ENCODE measurements at places on chromosomes 3 and 15. TPM values are rescaled to one million over a fixed set of nuclear protein-coding genes. Genes with fewer than 3 reads are reported as not detected.
A peak's percentile ranks its signal among the peaks of the same experiment; 100 is the strongest.

The SPCS1 gene
- 79.2 TPM for polyA plus RNA-seq

The GPR160 gene
- 1.8 TPM for polyA plus RNA-seq

The GOLGA6B gene
- polyA plus RNA-seq: not detected

The SEMA3F gene
- 13.0 TPM for polyA plus RNA-seq

The ARGFX gene
- polyA plus RNA-seq: not detected

The PBRM1 gene
- polyA plus RNA-seq: 52.6 TPM

The AHSG gene
- polyA plus RNA-seq: 0.45 TPM

The AMT gene
- polyA plus RNA-seq: 9.2 TPM

The GABRR3 gene
- not detected for polyA plus RNA-seq

The CLDN18 gene
- 0.44 TPM for polyA plus RNA-seq

The SMAD6 gene
- 7.5 TPM for polyA plus RNA-seq

The CACNA2D3 gene
- polyA plus RNA-seq: 2.4 TPM

The TRH gene
- polyA plus RNA-seq: not detected

The SERPINI2 gene
- polyA plus RNA-seq: 0.36 TPM

The GPR176 gene
- 3.7 TPM for polyA plus RNA-seq

GRCh38 chr15:81229586-81229985, 32.9 kb downstream of the IL16 start:
- no peak for DNase-seq

DNA sequence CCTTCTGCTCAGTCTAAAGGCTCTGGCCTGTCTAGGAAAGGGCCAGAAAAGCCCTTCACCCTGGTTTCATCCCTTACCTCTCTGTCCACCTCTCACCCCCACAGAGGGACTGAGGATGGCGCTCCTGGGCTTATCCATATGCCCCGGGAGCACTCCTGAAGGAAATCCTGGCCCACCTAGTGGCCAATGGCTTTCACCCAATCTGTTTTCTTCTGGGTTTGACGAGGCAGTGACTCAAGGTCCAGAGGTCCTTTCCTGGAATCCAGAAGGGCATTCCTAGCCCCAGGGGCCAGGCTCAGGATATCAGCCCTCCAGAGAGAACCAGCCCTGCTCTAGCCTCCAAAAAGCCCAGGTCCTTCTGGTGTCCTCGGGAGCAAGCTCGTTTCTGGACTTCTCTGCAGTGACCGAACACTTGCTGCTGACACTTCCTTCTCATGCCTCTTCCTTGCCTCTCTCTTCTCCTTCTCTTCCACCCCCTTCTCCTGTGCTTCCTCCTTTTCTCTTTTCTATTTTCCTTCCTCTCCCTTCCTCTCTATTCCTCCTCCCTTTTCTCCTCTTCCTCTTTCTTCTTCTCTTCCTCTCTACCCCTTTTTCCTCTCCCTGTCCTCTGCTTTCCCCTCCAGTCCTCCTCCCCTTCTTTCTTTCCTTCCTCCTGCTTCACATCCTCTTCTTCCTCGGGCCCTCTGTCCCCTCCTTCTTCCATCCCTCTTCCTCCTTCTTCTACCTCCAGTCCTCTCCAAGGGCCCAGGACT, 59.6 kb downstream of the RHCG start:
- no peak for DNase-seq

DNA sequence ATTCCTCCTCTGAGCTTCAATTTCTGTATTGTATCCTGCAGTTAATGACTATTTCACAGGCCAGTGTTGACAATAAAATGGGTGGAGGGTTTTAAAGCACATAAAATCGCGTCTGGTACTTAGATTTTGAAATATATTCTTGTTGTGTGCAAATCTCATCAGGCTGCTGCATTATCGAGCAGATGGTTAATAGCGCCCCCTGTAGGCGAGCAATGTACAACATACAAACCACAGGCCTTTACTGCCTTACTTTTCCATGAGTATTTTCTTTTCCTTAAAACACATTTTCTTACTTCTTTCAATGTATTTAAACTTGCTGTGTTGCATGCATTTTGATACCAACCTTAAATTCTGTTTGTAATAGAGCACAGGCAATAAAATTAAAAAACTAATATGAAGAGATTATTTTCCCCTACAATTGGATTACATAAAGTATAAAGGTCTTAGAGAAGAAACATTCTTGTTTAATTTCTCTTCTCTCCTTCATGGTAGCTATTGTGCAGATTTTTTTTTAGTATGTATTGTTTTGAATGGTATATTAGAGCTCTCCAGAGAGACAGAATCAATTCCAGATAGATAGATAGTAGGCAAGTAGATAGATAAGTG, 608.4 kb downstream of the CADM2 start:
- DNase-seq: peak; percentile 45

DNA sequence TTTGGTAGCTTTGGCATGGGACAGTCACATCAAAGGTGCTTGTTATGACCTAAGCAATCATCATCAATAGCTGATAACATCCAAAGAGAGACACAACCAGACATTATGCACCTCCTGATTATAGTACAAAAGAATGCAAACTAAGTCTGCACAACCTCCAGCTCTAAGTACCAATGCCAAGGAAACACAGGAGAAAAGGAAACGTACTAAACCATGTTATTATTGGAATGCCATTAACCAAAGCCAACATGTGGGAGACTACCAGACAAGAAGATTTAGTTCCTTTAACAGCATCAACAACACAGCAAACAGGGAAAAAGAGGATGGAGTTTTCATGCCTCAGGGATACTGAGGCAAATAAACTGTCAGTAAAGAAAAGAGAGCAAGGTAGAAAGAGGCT, 61.4 kb downstream of the CD47 start:
- no peak for DNase-seq

- peak; percentile 67 for DNase-seq
Observed at GRCh38 chr15:33700695-33701303, 267.5 kb upstream of the CHRM5 start.

- DNase-seq: no peak
Observed at GRCh38 chr15:68556139-68556990, 22.4 kb upstream of the CORO2B start.

GRCh38 chr3:129503471-129504291, 24.8 kb upstream of the RHO start:
- no peak for DNase-seq

- DNase-seq: no peak
Observed at GRCh38 chr15:85587707-85588411, 206.9 kb downstream of the KLHL25 start.

- DNase-seq: no peak
Observed at GRCh38 chr3:13876451-13877100, 3.3 kb downstream of the WNT7A start.

GRCh38 chr15:66993874-66994696, 71.3 kb upstream of the SMAD3 start:
- no peak for DNase-seq

DNA sequence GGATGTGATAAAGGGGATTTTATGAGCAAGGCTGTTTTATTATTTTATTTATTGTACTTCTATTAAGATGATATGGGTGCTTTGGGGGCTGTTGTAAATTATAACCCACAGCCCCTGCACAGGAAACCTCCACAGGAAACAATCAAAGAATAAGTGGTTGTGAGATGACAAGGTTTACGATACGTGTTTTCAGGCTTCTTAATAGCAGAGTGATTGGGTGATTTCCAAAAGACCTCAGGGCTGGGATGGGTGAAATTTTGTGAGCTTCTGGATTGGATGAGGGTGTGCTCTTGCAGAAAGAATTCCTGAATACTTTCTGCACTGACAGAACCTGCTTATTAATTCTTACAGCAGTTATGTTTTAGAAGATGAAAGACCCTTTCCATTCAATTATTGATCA, 21.4 kb downstream of the CHL1 start:
- DNase-seq: no peak

GRCh38 chr3:134707908-134708597, 57.2 kb upstream of the KY start:
- DNase-seq: no peak

- DNase-seq: no peak
Observed at GRCh38 chr3:122612696-122613095, 35.2 kb downstream of the PARP15 start.

- DNase-seq: no peak
Observed at GRCh38 chr3:14555835-14556234, 15.7 kb upstream of the GRIP2 start.

GRCh38 chr3:81549388-81549787, 212.1 kb downstream of the GBE1 start:
- no peak for DNase-seq

- DNase-seq: no peak
Observed at GRCh38 chr3:123642957-123643330, 58.1 kb upstream of the HACD2 start.

- no peak for DNase-seq
Observed at GRCh38 chr3:139234491-139234890, 109.3 kb upstream of the MRPS22 start.

GRCh38 chr15:50182219-50183013, 420 bp downstream of the SLC27A2 start:
- DNase-seq: peak; percentile 11

DNA sequence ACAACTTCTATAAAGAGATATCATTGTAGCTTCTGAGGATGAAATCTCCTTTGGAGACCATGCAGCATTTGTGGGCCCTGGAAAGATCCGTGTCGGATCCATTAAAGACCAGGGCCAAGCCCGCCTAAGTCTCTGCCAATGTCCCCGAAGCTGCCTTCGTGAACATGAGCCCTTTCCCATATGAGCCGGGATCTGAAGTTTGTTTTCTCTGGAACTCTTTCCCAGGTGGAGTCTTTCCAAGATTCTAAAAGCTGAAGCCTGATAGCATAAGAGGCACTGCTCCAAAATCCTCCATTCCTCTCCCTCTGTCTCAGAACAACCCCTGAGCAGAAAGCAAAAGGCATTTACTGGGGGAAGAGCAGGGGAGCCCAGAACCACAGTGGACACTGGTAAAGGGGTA, 274.6 kb downstream of the NTRK3 start:
- DNase-seq: peak; percentile 58

GRCh38 chr3:99498550-99499234, 139.7 kb upstream of the COL8A1 start:
- no peak for DNase-seq

DNA sequence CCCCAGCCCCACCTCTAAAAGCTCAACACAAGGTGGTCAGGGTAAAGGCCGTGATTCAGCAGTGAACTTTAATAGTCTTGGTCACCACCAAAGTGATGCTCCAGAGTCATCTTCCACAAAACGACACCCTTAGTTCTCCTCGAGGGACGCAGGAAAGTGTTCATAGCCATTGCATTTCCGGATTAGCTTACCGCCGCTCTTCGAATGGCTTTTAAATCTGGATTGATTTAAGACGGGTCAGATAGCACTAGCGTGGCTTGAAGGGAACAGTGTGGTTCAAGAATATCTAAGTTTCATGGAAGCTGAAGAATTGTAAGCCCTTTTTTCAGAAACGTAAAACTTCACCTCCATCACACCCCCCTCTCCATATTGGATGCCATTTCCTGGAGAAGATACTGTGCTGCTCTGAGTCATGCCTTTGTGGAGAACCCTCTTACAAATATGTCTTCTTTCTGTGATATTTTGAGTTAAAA, 829 bp downstream of the RNF7 start:
- DNase-seq: peak; percentile 31

DNA sequence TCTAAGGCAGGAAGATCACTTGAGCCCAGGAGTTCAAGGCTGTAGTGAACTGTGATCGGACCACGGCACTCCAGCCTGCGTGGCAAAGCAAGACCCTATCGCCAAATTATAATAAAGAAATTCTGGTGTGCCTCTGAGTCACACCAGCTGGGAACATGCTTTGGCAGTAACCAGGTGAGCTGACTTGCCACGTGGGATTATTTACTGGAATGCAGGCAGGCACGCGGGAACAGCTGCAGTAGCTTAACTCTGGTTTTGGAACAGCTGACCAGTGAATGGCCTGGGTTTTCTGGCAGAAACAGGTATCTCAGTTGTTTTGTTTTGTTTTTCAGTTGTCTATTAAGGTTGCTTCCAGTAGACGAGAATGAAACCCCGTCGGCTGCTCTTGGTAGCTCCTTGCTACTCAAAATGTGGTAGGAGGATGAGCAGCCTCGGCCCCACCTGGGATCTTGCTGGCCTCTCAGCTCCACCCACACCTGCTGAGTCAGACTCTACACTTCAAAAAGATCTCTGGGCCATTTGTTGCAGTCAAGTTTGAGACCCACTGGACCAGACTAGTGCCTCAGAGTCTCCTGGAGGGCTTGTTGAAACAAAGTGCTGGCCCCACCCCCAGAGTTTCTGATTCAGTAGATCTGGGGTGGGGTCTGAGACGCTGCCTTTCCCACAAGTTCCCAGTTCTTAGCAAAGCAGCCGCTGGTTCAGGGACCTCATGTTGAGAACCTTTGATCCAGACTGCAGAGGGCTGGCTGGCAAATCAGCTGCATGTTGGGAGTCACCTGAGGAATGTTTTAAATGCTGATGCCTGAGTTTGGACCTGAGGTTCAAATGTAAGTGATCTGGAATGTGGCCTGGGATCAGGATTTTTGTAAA, 26.6 kb downstream of the IDH2 start:
- no peak for DNase-seq

DNA sequence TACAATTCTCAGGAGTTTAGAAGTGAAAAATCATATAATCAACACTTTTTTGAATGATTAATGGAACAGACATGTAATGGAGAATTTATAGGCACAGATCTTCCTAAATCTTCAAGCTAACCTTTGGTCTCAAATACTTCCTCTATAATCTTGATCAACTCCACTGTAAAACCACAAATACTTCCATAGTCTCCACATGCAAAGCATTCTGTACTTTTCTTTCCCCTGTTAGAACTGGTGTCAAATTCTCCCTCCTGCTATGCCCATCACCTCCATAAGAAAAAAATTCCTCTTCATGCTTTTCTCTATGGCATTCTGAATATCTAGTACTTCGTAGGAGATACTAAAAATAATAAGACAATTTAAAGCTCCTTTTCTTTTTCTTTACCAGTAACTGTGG, 214.3 kb downstream of the ADAMTS9 start:
- DNase-seq: no peak

DNA sequence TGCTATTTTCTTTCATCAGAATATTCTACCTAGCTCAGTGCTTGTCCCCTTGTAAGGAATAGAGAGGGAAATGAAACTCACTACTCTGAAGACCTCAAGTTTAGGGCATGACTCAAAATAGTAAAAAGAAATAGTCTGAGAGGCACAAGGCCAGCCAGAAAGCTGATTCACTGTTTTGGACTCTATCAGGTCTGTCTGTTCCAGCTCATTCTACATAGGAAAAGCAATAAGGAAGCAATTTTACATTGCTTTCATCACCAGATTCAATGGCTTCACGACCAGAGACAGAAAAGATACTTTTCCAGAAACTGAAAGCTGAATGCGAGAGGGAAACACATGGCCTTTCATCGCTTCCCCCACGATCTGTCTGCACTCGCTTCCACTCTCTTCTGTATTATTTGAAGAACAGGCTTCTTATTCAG, 276.0 kb downstream of the GBE1 start:
- peak; percentile 78 for DNase-seq

DNA sequence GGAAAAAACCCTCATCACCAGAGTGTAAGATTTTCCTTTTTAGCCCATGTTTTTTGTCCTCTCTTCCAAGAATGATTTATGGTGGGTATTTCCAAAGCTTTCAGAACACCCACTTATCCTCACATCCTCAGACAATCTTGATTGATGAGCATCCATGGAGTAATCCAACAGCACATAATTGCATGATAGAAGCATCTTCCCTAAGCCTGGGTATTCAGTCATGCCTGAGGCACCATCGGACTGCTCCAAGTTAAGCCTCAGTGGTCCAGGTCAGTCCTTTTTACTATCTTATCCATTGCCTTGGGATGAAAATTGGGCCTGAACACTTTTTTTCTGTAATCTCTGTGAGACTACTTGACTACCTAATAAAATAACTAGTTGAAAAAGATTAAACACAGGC, 676.0 kb upstream of the SEMA6D start:
- DNase-seq: no peak
